ENCODE measurements at places on chromosomes 6 and 20.

DNA sequence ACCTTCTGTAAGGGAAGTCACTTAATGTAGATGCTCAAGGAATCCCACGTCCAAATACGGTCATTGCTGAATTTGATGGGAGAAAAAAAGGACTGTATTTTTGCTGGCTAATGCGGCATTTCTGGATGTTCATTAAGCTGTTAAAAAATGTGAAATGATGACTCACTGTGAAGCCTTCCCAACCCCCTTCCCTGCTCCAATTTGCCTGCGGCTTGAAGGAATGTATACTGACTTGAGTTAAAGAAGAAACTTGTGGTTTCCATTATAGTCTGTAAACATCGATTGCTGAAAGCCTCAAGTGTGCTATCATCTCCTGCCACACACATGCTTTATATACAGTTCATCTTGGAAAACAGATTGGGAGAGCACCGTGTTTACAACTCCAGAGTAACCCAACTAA is 249.1 kb upstream of the JAG1 start:
- no peak for DNase-seq

DNA sequence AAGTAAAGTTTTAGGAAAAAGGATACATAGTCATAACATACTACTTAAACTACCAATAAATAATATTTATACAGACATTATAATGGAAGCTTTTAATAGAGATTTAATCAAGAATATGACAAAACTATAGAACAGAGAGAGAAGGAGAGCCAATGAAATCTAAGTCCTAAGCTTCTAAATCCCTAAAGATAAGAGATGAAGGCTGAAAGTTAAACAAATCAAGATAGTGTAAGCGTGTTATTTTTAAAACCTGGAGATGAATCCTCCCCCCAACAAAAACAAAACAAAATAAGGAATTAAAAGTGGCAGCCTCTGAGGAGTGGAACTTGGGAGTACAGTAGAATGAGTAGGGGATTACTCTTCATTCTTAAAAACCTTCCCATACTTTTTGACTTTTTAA is 145.9 kb downstream of the TBC1D32 start:
- no peak for DNase-seq

- DNase-seq: no peak
Measured at GRCh38 chr6:105382496-105382895, 20.4 kb downstream of the PREP start.

GRCh38 chr6:75235271-75235670 is 8.3 kb downstream of the COX7A2 start:
- DNase-seq: no peak

GRCh38 chr6:36984581-36985416 is 1.2 kb downstream of the MTCH1 start:
- peak; percentile 45 for DNase-seq

DNA sequence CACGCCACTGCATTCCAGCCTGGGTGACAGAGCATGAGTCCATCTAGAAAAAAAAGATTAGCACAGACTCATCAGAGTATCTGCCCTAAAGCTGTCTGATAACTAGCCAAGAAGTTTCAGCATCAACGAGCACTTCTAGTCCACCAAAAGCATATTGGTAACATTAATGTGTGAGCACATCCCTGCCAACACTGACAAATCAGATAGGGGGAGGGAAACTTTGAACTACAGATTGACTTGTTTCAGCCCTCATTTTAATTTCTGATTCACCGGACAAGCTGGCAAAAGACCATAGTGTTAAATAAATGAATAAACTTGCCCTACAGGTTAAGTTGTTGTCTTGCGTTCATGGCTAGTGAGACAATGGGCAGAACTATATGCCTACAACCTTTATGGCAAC is 7.7 kb upstream of the SEC63 start:
- DNase-seq: no peak

DNA sequence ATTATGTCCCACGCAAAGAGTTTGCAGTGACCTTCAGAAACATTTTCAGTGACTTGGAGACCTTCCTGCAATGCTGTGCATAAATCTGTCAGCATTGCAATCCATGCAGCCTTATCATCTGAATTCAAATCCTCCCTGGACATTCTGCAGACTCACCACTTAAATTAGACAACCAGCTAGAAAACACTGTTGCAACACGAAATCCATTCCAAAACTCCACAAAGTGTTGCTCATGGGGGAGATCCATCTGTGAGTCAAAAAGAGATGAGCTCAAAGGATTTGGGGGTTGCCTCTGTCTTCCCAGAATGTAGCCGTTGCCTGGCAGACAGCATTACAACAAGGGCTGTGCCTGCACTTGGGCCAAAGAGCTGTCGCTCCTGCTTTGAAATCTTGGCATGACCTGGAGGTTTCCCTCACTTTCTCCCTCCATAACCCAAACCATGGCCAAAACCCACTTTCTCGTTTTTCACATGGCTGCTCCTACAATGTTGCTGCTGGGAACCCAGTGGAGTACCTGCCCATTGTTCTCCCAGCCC is 163.5 kb upstream of the CDYL start:
- no peak for DNase-seq

DNA sequence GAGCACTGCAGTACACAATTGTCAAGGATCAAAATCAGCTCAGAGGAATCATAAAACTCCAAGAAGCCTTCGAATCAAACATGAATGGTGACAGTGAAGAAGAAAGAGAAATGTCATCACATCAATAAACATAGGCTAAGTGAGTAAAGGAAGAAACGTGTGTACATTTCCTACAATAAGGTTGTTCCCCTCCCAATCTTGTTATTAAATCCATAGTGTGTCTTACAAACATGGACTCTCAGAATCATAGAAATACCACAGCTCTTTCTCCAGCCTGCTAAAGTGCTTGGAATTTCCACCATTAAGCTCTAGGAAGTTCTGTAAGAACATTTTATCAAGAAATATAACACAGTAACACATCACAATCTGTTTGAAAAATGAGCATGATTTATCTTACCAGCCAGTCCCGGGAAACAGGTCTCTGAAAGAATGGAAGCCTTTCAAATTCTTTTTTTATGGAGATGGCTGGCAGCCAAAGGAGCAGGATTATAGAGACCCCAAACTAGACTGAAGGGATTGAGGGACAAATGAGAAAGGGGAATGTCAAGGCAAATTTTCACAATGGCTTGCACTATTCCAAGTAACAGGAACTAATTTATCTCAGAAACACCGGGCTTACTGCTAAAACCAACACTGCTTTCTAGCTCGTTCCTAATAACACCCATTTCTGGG is 4.5 kb upstream of the TNFAIP3 start:
- no peak for DNase-seq

- DNase-seq: no peak
Measured at GRCh38 chr6:106220485-106220884, 105.1 kb downstream of the ATG5 start.

DNA sequence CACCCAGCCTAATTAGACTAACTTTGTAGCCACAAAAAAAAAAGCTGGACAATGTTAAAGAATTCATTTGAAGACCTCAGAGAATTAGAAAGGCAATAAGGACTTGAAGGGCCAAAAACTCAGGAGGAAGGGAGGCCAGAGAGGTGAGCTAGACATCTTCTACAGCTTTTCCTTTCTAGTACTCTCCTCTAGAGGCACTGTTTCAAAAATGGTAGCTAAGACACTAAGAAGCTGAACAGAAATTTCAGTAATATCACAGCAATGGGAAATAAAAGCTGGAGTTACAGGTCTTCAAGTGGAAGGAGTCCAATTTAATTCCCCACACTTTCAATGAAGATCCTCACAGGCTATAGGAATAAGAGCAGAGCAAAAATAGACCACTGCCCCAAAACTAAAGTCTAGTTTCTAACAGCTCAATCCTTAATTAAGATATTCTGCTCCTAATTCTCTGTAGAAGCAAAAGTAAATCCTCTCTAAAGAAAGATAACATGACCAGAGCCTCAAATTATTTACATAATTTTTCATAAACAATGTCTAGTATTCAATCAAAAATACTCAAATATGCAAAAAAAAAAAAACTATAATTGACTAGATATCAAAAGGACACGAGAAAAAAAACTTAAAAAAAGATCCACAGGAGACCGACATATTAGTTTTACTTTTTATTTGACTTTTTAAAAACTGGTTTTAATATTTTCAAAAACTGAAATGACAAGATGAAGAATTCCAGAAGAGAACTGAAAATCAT is 63.7 kb downstream of the RNGTT start:
- no peak for DNase-seq

GRCh38 chr6:4856785-4857184 is 80.6 kb downstream of the CDYL start:
- no peak for DNase-seq

GRCh38 chr6:44432227-44432626 is 44.7 kb downstream of the CDC5L start:
- no peak for DNase-seq

DNA sequence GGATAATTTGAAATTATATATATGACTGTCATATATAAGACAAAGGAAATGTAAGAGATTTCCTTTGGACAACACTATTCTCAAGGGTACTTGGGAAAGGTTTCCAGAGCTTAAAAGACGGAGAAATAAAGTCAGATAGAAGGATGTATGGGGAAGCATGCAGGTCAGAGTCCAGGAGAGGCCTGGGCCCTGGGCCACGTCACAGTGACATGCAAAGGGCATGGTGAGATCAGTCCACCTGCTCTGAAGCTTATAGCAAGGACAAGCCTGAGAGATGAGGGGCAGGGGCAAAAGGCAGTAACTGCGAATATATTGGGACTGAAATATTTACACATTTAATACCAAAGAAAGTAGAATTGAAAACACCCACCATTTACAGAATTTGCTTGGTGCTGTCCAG is 24.6 kb upstream of the GMDS start:
- no peak for DNase-seq

DNA sequence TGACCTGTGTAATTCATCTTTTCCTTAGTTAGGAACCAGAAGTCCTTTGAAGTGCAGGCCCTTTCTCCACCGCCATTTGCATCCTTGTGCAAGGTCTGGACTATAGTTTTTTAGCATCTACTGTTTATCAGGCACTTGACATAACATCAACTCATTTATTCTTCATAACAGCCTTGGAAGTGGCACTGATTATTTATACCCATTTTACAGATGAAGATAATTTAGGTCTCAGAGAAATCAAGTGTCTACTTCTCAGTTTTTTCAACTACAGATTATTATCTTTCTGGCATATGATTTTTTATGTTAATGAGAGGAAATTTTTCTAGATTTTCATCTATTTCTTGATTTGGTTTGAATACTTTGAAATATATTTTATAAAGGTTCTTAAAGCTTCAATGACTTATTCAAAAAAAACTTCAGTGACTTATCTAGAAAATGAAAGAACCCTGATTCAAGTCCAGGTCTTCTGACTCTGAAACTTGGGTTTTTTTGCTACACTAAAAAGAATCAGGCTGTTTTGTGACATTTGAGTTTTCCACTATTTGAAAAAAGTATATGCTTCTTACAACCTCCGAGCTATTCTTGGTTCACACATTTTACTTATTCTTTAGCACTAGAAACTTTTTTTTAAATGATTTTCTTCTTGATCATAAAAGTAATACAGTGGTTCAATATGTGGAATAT is 3.1 kb upstream of the UBE2J1 start:
- DNase-seq: no peak

DNA sequence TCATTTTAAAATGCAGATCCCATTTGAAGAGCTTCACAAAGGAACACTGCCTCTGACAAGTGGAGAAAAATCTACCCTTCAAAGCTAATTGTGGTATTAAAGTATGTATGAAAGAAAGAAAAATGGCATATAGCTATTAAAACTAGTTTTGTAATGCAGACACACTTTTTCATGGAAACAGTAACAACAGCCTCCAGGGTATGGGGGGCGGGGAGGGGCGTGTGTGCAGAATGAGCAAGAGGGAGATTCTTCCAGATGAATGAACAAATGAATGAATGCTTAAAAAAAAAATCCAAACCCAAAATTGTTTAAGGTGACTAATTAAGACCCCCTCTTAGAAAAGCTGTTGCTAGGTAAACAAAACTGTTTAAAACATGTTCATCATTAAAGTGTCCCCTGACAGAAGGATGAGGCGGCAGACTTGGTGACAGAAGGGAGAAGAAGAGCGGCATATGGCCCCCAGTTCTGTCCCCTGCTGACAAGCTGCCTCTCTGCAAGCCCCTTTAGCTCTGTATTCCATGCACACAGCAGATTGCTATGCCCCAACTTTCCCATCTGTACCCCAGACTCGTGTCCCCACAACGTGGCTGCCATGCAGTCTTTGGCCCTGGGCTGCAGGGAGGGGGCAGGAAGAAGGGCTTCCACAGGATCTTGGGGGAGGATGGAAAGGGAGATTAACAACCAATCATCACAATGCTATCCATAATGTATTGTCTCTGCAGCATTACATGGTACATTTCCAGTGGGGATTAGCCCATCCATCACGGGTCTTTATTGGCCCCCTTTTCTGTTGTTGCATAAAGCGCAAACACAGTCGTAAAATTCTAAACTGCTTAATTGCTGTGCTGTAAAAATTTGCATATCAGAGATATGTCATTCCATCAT is 108.4 kb upstream of the OLIG3 start:
- no peak for DNase-seq

GRCh38 chr20:36717657-36718056 is 28.2 kb downstream of the NDRG3 start:
- no peak for DNase-seq

GRCh38 chr6:169172456-169172855 is 81.2 kb downstream of the THBS2 start:
- DNase-seq: no peak

- DNase-seq: no peak
Measured at GRCh38 chr6:7216941-7217621, 95.9 kb downstream of the SSR1 start.

- DNase-seq: no peak
Measured at GRCh38 chr6:168903613-168904345, 349.9 kb downstream of the THBS2 start.

GRCh38 chr6:133033263-133033662 is 207.9 kb upstream of the EYA4 start:
- DNase-seq: no peak

- DNase-seq: no peak
Measured at GRCh38 chr6:10381133-10381829, 33.6 kb downstream of the TFAP2A start.

DNA sequence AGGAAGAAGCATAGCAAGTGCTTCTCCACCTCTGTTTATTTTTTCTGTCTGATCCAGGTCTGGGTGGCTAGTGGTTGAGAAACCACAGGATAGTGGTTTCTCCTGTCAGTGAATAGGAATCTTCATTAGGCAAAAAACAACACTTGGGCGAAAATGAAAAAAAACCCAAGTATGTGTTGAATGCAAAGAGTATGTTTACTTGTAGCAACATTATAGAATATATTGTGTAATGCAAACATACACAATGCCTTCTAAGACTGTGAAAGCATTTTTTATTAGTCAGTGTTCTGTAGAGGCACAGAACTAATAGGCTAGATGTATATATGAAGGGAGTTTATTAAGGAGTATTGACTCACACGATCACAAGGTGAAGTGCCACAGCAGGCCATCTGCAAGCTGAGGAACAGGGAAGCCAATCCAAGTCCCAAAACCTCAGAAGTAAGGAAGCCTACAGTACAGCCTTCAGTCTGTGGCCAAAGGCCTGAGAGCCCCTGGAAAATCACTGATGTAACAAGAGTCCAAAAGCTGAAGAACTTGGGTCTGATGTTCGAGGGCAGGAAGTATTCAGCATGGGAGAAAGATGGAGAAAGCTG is 111.1 kb downstream of the UST start:
- no peak for DNase-seq

GRCh38 chr6:55069132-55069781 is 105.1 kb upstream of the HCRTR2 start:
- no peak for DNase-seq
